Glomerular endothelial cell (primary cell): ENCODE measurements at places on chromosomes 6 and 20.

GRCh38 chr20:18388860-18389259, 78.0 kb downstream of the DZANK1 start:
- no peak for DNase-seq

DNA sequence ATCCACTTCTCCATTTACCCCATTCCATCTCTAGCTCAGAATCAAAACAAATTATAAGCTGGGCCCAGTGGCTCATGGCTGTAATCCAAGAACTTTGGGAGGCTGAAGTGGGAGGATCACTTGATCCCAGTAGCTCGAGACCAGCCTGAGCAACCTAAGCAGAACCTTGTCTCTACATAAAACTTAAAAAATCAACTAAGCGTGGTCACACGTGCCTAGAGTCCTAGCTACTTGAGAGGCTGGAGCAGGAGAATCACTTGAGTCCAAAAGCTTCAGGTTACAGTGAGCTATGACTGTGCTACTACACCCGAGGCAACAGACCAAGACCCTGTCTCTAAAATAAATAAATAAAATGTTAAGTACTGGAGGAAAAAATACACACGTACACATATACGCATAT, 74.7 kb upstream of the RUNX2 start:
- DNase-seq = no peak

DNA sequence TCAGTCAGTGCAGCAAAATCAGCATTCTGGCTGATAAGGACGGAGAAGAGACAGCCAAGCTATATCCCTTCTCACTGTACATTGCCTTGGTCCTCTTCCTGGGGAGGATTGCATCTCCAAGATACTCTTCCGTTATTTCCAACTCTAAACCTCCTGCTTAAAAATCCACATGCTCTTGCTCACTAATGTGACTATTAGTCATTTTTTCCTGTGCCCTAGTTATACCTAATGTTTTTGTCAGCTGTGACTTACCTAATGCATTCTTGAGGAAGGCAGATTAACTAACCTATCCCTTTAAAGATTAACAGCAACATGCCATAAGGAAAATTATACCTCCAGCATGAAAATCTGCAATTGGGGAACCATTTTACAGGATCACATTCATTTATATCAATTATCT, 317.6 kb downstream of the BTBD9 start:
- no peak for DNase-seq

- no peak for DNase-seq
These were observed 87.2 kb downstream of the CD40 start for GRCh38 chr20:46205349-46205748.

GRCh38 chr6:166511316-166511715, 75.2 kb downstream of the RAMACL start:
- no peak for DNase-seq

GRCh38 chr6:33661106-33661838, 40.1 kb downstream of the ITPR3 start:
- DNase-seq = no peak
